ENCODE measurements at places on chromosomes 4 and X. TPM values are rescaled to one million over a fixed set of nuclear protein-coding genes. Genes with fewer than 3 reads are reported as not detected.

GRCh38 chr4:41927796-41928499, 7.3 kb upstream of the TMEM33 start:
- DNase-seq, result no peak

GRCh38 chrX:129404670-129405008, 118.7 kb downstream of the SMARCA1 start:
- no peak for DNase-seq

GRCh38 chr4:152322656-152323055, 213.2 kb downstream of the FBXW7 start:
- no peak for DNase-seq

- peak; percentile 58 for DNase-seq
Observed at GRCh38 chrX:64894454-64895038, 81.7 kb downstream of the ZC4H2 start.

Gene ERVMER34-1
- 0.24 TPM for total RNA-seq

Gene PFKFB1
- total RNA-seq, result 0.29 TPM

Gene SYTL5
- 9.4 TPM for total RNA-seq

All from mucosa of descending colon (tissue), 3 donors.